ENCODE measurements at places on chromosomes 1 and 21.

GRCh38 chr1:195434566-195435203 is 1173.6 kb downstream of the KCNT2 start:
- no peak for DNase-seq

GRCh38 chr1:246292571-246292970 is 214.5 kb downstream of the SMYD3 start:
- DNase-seq: no peak

DNA sequence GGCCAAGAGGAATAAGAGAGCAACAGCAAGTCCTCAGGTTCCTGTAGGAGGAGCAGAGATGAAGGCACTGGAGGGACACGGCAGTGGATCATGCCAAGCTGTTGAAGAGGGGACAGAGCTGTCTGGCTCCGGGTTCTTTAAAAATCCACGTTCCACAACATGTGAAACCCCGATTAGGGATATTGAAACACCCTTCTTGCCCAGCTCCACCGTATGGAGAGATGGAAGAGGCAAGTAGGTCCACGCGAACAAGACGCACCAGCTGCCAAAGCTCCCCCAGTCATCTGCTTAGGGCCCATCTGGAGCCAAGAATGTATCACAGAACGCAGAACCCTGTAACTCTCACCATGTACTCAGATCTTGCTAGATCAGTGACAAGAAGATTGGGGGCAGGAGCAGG is 3.9 kb downstream of the C1orf198 start:
- no peak for DNase-seq

GRCh38 chr1:10322821-10323220 is 76.0 kb upstream of the PGD start:
- DNase-seq: no peak

DNA sequence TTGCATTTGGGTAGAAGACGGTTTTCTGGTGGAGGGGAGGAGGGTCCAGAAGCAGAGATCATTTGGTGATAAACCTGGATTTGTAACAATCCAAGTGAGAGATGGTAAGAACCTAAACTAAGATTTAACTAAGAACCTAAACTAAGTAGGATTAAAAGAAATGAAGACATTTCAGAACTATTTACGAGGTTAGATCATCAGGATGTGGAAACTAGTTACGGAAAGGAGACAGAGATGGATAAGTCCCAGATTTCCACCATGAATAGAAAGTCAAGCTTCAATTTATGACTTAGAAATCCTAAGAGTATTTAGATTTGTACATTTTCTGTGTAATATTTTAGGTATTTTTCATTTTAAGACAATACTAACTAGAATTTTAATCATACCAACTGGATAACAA is 86.3 kb downstream of the SEC16B start:
- DNase-seq: no peak

DNA sequence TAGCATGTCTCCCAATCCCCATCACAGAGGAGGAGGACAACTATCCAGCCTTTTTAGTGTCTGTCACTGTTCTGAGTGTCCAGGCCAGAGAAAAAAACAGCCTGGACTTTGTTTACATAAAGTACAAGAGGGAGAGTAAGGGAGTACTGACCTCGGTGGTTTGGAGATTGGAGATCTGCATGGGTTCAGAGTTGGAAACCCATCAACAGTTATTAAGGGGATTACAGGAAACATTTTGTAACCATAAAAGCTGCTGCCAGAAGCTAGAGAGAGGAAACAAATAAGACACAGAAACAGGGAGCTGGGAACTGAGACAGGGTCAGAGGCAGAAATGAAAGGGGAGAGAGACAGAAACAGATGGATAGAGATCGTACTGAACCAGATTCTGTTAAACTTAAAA is 131.5 kb upstream of the CTTNBP2NL start:
- no peak for DNase-seq

- DNase-seq: peak; percentile 36
Observed at GRCh38 chr1:203342192-203342940, 8.6 kb downstream of the FMOD start.

GRCh38 chr1:157703981-157704380 is 3.4 kb upstream of the FCRL3 start:
- DNase-seq: no peak

DNA sequence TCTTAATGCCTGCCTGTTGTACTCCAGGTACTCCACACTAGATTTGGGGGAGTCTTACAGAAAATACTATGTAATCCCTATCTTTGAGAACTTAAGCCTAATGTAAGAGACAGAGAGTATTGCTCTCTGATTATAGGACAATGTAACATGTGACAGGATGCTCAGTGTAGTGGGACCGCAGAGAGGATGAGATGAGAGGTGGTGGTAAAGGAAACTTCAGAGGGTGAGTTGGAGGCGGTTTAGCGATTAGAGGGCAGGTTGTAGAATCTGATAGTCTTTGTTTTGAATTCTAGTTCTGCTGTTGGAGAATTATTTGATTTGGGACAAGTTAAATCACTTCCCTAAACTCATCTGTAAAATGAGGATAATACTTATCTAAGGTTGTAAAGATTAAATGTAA is 5.4 kb downstream of the SOAT1 start:
- peak; percentile 60 for DNase-seq

DNA sequence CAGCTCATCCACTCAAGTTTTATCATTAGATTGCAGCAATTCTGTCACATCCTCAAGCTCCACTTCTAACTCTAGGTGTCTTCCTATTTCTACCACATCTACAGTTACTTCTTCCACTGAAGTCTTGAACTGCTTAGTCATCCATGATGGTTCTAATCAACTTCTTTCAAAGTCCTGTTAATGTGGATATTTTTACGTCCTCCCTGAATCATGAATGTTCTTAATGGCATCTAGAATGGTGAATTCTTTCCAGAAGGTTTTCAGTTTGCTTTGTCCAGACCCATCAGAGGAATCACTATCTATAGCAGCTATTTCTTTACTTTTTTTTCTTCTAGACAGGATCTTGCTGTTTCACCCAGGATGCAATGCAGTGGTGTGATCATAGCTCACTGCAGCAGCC is 78.0 kb upstream of the RNPC3 start:
- no peak for DNase-seq

DNA sequence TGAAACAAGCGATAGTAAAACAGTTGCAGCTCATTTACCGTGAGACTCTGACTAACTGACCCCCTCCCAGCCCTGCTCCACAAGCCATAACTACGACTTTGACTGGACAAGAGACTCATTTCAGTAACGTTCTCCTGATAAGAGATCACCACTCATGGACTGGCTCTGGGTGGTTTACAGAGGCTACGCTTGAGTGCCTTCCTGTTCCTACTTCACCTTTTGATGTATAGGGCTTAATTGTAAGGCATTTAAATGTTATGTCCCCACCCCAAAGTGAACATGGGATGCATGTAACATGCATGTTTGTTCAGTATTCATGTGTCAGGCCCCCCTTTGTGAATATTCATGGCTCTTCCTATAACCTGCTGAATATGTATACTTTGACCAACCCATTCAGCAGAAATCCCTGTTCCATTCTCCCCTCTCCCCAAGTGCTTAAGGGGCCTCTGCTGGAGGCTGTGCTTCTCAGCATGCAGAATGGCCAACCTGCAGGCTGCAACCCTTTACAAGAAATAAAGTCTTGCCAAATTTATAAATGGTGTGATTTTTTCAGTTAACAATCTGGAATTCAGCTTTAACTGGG is 50.7 kb upstream of the SPOCD1 start:
- DNase-seq: no peak

DNA sequence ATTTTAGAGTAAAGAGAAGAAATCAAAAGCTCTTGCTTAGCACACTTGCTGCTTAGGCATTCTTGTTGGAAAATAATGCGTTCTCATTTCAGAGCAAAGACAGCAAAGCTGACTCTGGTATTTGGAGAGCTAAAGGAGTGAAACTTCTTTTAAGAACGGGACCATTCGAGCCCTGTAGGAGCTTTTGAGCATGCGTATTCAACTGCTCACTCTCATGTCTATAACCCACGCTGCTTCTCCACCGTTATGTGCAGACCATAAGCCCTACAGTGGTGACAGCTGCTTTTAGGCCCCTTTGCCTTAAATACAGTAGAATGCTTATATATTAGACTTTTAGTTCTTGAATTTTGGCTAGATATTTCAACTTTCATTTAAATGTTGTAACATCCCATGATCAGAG is 214.2 kb upstream of the CACYBP start:
- no peak for DNase-seq

DNA sequence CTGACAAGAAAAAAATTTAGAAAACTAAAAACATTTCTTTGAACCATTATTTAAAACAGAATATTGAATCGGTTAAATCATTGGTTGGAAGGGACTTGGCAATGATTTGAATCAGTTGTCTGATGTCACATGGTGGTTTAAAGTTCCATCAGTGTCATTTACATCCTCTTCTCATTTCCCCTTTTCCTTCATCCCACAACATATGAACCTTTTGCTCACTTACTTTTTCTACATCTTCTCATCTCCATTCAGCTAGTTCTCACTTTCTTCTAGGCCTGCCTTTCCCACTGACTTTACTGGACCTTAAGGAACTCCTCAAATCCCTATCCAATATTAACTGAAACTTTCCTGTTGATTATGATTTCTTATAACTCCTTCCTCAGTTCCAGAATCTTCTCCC is 58.5 kb downstream of the PHACTR4 start:
- no peak for DNase-seq

DNA sequence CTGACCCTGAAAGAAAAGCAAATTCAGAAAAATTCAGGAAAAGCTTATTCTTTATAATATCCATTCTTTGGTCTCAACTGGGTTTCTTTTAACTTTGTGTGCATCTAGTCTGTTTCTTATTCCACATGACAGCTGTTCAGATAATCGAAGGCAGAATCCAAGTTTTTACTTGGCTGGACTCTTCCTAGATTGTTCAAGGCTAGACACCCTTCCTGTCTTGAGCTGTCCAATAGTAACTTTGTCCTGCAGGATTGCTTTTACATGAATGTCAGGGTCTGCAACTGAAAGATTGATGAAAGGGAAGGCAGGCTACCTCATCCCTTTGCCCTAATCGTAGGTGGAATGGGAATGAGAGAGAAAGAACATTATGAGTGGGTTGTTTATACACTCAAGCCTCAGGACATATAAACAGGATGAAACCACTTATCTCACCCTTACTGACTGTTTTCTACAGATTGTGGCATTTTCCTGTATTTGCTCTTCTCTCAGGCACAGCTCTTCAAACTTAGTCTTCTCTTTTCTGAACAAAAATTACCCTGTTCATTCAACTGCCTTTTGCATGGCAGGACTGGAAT is 76.9 kb downstream of the LEPR start:
- no peak for DNase-seq

GRCh38 chr1:218361298-218362065 is 16.3 kb downstream of the TGFB2 start:
- no peak for DNase-seq

- no peak for DNase-seq
Observed at GRCh38 chr1:234127026-234127671, 222.7 kb downstream of the SLC35F3 start.

GRCh38 chr1:189654906-189655305 is 822.8 kb downstream of the BRINP3 start:
- DNase-seq: no peak

GRCh38 chr1:61387829-61388228 is 305.5 kb downstream of the NFIA start:
- DNase-seq: no peak

GRCh38 chr21:34707876-34708325 is 39.1 kb downstream of the CLIC6 start:
- DNase-seq: peak; percentile 7

DNA sequence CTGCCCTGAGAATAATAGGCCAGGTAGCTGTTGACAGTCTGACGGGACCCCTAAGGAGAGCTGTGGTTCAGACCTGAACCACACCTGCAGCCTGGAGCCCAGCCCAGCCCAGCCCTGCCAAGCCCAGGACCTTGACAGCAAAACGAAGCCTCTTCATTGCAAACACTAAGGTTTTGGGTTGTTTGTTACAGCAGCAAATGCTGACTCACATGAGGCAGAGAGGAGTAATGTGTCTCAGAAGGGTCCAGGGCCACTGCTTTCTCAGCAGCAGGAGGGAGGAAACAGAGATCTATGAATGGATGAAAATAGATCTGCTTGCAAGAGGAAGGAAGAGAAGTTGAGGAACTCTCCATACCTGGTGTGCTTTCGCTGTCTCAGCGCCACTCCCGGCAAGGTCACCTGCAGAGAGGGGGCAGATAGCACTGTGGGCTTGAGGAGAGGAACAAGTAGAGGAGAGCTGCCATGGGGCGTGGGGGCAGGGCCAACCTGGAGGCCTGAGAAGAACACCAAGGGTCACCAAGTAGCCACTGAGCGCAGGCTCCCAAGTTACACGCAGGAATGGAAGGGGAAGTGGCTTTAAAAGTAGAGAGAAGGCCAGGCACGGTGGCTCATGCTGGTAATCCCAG is 127.2 kb downstream of the ZNF281 start:
- no peak for DNase-seq
